ENCODE measurements at places on chromosomes 4 and X.
A peak's percentile ranks its signal among the peaks of the same experiment; 100 is the strongest.

- DNase-seq, result peak; percentile 8
Observed at GRCh38 chrX:148926371-148926770, 426.0 kb downstream of the AFF2 start.

GRCh38 chr4:6674500-6675149 lies 19.1 kb upstream of the S100P start:
- no peak for DNase-seq

DNA sequence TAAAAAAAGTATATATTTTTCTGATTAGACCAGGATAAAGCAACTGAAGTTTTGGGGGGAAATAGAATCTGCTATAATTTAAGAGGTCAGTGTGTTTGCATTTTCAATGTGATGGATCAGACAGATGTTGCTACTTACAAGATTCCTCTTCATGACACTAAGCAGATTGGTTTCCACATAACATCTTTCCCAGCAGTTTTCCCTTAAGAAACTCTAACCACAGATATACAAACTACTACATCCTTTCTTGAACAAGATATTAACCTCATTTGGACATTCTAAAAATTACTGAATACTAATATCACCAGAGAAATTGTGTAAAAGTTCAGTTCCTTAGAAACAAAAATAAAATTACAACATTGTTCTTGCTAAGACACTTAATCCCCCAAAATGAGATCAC lies 106.7 kb upstream of the GUCY1A1 start:
- DNase-seq, result no peak

DNA sequence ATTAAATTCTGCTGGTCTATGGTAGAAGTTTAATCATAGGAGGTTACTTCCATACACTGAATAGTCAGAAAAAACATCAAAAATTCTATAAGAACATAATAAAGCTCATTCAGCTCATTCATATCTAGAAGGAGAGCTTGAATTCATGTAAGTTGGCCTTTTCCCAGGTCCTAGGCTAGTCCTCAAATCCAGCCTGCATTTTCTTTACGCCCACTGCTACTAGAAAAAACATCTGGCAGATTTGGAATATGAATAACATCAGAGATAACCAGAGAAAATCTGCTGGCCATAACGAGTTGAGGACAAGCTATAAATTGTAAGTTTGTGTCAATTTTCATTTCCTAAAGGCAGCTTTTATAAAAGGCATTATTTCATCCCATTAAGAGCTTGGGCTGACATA lies 95.5 kb downstream of the MXRA5 start:
- DNase-seq, result no peak

- no peak for DNase-seq
Observed at GRCh38 chr4:145920205-145920604, 18.4 kb downstream of the ZNF827 start.

DNA sequence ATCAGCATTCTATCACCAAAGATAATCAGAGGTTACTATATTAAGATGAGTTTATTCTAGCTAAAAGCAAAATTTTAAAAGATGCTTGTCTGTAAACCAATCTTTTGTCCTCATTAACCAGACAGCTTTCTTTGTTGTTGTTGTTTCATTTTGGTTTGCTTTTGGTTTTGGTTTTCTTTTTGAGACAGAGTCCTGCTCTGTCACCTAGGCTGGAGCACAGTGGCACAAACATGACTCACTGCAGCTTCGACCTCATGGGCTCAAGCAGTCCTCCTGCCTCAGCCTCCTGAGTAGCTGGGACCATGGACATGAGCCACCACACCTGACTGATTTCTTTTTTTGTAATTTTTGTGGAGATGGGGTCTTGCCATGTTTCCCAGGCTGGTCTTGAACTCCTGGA lies 102.9 kb downstream of the COX18 start:
- no peak for DNase-seq
